ENCODE measurements at places on chromosomes 5 and 9.

DNA sequence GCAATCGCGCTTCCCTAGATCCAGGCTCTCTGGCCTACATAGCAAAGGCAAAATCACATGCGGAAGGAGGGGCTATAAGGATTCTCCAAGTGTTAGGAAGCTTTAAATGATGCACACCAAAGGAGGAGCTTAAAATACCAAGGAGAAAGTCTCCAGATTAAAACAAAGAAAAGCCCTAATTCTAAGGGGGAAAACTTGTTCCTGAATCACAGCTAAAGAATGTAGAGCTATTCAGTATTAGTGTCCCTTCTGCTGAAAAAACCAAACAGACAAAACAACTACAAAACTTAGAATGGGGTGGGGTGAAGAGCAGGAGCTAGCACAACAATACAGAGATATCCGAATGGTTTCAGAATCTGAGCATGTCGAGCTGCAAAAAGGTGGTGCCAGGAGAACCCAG is 213.7 kb downstream of the DCP2 start:
- DNase-seq: no peak

DNA sequence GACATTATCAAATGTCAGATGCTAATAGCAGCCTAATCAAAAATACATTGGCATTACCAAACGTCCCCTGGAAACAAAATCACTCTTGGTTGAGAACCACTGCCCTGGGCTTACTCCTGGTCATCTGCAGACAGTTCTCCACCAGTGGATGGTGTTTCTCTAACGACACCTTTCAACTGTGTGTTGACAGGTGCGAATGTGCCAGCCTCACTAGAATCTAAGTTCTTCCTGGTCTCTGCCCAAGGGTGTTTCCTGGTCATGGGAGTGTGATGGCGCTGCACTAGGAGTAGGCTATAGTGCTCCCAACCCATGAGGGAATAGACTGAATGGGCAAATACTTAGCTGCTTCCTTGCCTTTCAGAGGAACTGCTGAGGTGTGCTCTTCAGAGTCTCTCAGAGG is 105.9 kb downstream of the MRPS27 start:
- no peak for DNase-seq

- no peak for DNase-seq
These were observed 69.8 kb upstream of the SLC1A3 start for GRCh38 chr5:36536616-36537005.

GRCh38 chr9:91035825-91036208 is 234.2 kb downstream of the SYK start:
- DNase-seq: no peak

GRCh38 chr5:159825551-159826051 is 90.7 kb upstream of the ADRA1B start:
- DNase-seq: no peak

DNA sequence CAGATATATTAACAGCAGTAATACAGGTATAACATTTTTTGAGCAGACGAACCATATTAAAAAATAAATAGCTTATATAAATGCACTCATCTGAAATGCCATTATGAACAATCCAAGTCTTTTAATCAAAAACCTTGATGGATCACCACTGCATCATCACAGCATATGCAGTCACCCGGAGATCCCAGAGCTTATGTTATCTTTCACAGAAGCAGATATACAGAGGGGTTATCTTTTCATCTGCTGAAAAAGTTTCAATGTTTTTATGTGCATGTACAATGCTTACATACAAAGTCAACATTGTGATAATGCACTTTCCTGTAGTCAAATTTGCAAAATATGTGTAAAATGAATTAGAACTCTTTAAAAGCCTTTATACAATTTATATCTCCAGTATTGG is 211.9 kb downstream of the FBXL7 start:
- DNase-seq: no peak

- DNase-seq: no peak
These were observed 1.4 kb downstream of the SLC36A2 start for GRCh38 chr5:151345808-151346478.

DNA sequence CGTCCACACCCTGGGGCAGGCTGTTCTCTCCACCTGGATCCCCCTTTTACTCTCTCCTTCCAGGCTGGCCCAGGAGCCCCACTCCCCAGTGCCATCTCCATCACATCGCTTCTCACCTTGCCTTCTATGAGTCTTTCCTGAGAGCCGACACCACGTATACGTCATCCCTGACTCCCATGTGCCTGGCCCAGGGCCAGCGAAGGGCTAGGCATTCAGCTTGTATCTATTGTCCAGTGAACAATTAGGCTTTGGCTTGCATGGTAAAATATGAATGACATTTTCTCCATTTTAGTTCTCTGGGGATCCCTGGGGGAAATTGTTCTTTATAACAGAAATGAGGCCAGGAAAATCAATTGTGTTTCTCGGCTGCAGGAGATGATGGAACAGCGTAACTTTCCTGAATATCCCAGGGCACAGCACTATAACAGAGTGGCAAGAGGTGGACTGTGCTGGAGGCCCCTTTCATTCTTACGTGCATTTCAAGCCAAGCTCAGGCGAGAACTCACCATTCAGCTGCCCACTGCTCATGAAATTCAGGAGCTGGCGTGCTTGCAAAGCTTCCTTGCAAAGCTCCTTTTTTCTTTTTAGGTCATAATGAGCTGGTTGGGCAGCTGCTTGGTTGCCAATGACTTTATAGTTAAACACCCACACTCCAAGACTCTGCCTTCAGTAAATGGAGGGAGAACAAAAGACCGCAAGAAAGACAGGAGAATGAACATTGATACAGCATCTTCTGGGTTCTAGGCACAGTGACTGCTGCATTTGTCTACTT is 37.7 kb downstream of the NSG2 start:
- DNase-seq: no peak

- no peak for DNase-seq
These were observed 62.8 kb downstream of the INSYN2B start for GRCh38 chr5:169917500-169917899.

All from stimulated activated CD8-positive, alpha-beta memory T cell treated with anti-CD3 and anti-CD28 coated beads, Interleukin-4, amount 100 ng/mL, for 1 hour (primary cell).